Stimulated activated CD4-positive, alpha-beta T cell treated with anti-CD3 and anti-CD28 coated beads, TNF-alpha, amount 100 ng/mL, for 1 hour (primary cell): ENCODE measurements at places on chromosomes 16 and 17.

DNA sequence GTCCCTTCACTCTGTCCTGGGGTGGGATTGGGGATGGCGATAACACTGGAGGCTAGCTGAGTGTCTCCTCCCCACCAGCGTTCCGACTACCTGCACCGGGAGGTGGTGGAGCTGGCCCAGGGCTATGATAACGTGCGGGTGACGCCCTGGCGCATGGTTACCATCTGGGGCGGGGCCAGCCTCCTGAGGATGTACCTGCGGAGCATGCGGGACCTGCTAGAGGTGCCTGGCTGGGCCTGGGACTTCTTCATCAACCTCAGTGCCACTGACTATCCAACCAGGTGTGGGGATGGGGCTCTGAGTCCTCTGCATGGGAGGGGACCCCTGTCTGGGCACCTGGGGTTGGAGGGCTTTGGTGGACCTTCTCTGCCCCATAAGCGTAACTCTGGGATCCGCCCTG lies 8.8 kb downstream of the XYLT2 start:
- no peak for DNase-seq

DNA sequence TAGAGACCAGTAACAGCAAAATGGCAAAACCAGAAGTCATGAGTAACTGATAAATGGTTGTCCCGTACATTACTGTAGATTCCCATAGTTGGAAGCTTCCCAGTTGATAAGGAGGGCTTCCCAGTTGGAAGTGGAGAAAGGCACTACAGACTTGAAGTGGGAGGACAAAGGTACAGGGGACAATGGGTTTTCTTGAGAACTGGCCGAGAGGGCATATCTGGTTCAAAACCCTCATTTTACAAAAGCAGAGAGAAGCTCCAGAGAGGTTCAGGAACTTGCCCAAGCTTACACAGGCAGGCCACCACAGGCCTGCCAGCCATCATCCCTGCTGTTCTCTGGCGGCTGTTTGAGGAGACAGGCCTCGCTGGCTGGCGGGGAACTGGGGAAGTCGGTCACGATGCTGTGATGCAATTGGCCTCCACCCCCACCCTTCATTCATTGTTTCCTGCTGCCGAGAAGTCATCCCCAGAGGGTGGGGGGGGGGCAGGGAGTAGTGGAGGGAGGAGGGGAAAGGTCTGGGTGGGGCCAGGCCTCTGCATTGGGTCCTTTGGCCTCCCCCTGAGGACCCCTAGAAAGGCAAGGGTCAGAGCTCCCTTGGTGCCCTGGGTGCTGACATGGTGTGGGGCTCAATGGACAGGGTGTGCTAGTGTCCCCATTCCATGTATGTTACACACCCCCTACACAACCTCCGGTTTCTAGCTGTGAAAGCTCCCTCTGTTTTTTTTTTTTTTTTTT lies 3.0 kb downstream of the UBALD2 start:
- DNase-seq, result no peak

DNA sequence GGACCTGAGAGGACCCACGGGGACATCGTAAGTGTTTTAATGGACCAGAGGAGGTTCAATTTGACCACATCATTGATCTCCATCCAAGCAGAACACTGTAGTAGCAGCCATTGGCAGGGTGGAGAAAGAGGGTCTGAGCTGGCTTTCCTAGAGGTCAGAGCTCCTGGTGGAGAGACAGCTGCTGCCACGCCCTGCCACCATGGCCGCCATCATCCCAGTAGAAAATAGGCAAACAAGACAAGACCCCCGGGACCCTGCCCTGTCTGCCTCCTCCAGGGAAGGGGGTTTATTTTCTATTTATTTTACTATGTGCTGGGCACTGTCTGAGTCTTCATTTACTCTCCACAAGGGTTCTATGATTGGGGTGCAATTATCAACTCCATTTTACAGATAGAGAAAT lies 11.4 kb upstream of the ITGA3 start:
- DNase-seq, result no peak

DNA sequence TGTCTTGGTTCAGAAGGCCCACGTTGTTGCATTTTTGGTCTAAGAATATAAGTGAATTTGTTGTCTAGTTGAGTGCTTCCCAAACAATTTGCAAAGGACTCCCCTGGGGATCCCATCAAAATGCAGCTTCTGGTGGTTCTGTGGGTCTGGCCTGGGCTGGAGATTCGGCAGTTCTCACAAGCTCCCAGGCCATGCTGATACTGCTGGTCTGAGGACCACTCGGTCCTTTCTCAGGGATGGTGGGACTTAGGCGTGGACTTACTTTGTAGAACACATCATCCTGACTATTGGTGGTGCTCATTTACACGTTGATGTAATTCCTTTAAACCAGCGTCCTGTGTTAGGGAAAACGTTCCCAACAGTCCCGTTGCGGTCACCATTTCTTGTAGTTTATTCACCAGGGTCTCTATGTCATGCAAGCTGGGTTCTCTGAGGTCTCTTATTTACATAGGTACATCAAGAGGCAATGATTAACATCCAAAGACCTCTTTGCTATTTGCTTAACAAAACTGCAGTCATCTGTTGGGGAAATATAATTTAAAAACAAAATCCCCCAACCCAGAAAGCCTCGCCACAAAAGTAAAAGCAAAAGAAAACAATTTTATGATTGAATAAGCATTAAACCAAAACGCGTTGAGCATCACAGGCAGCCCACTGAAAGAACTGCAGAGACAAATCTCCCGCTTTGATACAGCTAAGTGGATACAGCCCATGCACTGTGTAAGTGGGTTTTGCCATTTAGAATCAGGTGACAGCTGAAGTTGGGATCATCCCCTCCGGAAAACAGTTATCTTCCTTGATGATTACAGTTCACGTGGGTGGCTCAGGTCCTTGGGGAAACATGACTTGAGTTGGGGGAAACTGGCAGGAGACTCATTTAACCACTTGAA lies 39.0 kb upstream of the SEC14L1 start:
- no peak for DNase-seq

- DNase-seq, result no peak
These were observed 205.9 kb downstream of the HS3ST3A1 start for GRCh38 chr17:13395862-13396261.

DNA sequence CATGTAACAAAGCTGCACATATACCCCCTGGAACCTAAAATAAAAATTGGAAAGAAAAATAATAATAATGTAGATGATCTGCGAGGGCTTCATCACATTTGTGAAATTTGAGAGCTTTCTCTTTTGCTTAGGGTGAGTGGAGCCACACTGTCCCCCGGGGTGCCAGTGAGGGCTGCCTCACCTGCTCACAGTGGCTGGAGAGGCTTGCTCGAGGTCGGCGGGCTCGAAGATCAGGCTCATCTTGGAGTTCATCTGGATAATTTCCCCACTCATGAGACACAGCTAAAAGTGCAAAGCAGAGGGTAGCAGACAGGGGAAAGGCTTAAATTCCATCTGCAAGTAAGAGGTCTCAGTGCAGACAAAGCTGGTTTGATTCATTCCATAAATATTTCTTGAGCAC lies 123.8 kb downstream of the DNAH3 start:
- no peak for DNase-seq

DNA sequence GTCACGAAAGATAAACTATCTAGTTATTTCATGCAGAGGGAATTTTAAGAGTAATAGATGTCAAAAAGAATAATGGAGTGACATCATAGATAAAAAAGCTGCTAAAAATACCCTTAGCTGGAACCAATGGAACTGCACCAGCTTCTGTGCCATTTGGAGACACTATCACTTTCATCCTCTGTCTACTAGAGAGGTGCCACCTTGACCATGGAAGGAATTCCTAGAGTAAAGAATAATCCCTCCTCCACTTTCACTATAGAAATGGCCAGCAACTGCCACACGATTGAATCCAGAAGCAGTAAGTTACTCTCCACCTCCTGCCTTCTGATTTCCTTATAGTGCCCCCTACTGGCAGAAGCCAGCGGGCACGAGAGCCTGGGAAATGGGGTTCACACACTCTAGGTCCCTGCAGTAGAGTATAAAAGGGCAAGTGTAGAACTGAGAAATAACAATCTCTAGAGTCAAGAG lies 2.8 kb upstream of the ALDH3A2 start:
- DNase-seq, result no peak

DNA sequence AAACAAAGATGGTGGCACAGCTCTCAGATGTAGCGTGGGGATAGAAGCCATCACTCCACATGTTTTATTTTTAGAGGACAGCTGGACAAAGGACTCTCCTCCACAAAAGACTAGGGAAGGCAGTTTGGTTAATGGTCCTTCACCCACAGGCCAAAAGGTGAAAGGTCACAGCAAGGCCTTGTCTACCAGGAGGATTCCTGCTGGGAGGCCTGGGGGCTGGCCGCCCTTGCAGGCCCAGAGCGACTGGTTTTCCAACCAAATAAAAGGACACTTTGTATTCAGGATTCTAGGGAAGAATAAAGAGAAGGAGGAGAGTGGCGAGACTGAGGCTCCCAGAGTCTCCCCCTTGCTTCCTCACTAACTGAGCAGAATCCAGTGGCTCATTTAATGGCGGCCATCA lies 94.3 kb downstream of the AXIN2 start:
- no peak for DNase-seq

- DNase-seq, result no peak
These were observed 90.3 kb upstream of the MPHOSPH6 start for GRCh38 chr16:82260212-82260795.

DNA sequence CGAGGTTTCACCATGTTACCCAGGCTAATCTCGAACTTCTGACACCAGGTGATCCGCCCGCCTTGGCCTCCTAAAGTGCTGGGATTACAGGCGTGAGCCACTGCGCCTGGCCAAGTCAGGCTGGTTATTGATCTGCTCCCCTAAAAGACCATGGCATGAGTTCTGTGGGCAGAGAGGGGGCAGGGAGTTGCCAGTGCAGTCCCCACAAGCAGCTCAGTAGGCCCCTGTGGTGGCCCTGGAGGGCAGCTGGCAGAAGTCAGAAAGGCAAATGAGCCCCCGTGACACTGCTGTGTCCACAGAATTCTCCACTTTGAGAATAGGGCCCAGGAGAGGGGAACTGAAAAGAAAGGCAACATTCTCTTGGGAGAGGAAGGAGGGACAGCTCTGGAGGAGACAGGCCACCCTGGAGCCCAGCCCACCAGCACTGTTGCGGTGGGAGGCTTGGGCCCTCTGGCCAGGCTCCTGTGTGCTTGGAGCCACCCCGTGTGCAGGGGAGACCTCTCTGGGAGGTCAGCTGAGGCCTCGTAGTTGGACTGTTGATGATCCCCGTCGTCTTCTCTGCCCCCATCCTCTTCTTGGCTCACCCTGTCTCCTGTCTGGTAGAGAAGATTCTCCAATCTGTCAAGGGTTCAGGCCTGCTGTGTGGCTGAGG lies 2.1 kb upstream of the AMDHD2 start:
- DNase-seq, result no peak

GRCh38 chr16:55435387-55435786 lies 43.6 kb upstream of the MMP2 start:
- no peak for DNase-seq

- no peak for DNase-seq
These were observed 873 bp downstream of the USP10 start for GRCh38 chr16:84700446-84701300.

DNA sequence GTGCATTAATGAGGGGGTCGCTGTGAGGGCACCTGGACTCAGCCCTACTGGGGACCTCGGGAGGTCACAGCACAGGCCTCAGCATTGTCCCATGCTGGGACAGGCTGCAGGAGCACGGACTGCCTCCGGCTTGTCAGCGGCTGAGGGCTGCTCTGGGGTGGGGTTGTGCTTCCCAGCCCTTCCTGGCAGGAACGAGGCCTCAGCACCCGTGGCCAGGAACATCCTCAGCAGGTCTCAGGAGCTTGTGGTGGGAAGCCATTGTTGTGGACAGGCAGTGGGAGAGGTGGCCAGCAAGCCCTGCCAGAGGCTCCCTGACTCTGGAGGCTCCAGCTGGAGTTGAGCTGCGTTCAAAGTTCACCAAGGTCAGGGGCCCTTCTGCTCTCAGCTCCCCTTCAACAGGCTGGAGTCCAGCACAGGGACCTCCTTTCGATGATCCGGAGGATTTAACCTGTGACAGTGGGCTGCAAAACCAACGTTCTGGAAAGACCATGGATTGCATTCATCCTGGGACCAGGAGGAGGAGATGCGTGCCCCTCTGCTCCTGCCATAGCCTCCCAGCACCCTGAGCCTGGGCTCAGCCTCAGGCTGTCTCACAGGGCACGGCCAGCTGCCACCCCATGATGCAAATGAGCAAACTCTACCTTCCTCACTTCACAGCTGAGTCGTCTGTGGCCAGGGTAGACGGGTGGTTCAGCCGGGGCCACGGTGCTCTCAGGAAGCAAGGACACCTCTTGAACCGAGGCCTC lies 32.6 kb downstream of the FOXL1 start:
- no peak for DNase-seq

DNA sequence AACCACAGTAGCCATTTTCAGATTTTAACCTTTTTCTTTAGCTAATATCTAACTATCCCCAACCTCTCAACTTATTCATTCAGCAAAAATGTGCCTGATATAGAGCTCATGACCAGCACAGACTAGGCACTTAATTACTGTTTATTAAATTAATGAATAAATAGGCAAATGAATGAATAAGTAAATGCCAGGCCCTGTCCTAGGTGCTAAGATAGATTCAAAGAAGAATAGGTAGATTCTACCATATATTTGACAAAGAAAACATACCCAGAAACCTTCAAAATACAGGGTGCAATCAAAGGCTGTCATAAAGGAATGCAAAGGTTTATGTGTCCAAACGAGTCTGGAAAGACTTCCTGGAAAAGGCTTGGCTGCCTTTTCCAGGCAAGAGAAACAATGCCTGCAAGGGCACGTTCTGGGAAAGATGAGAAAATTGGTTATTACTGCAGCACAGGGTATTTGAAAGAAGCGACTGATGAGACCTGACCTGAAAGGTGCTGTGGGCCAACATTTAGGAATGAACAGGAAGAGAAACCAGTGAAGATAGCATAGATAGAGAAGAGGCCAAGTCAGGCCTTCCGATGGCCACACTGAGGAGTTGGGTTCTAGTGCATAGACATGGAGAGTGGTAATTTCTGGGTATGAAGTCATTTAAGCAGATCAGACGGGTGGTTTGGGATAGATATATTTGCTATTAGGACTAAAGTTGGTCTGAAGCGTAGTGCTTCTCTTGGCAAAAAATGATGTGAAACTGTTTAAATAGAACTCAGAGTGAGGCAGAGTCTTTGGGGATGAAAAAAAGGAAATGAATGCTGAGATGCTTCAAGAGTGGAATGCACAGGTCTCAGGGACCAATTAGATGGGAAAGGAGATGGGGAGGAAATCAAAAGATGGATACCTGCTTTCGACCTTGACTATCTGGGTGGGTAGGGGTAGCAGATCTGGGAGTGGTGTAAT lies 11.4 kb upstream of the CCL2 start:
- DNase-seq, result no peak

GRCh38 chr17:41539979-41540701 lies 12.0 kb upstream of the KRT19 start:
- DNase-seq, result no peak

- no peak for DNase-seq
These were observed 3.0 kb downstream of the EVPLL start for GRCh38 chr17:18380471-18381157.
